ENCODE measurements at places on chromosomes 4 and X.

DNA sequence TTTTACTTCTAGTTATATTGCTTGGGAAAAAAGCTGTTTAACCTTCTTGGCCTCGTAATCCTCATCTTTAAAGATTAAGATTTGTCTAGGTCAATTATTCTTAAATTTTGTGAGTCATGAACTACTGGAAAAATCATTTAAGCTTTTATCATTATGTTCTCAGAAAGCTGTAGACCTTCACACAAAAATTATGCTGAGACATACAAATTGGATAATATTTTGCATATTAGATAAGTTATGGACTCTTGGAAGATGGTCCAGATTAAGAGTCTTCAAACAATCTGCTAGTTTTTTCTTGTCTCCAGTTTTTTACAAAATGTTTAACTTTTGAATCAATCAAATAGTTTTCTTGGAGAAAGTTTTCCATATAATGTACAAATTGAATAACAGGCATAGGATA lies 108.1 kb upstream of the NEIL3 start:
- DNase-seq = no peak

DNA sequence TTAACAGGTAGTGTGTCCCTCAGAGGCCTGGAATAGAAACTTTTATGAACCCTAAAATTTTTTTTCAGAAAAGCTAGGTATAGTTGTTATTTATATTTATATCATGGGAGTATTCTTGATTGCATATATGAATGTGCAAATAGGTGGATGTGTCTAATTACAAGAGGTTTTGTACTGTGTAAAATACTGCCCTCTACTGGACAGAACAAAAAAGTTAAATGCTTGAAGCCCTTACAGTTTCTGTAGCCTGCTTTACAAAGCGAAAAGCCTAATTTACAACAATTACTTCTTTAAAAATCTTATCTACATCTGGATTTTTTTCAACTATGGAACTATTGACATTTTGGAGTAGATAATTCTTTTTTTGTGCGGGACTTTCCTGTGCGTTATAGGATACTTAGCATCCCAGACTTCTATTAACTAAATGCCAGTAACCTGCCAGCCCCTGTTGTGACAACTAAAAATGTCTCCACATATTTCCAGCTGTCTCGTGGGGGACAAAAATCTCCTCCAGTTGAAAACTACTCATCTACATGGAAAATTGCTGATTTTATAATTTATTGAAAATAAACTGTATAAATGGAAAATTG lies 35.1 kb downstream of the ENPEP start:
- DNase-seq = no peak

DNA sequence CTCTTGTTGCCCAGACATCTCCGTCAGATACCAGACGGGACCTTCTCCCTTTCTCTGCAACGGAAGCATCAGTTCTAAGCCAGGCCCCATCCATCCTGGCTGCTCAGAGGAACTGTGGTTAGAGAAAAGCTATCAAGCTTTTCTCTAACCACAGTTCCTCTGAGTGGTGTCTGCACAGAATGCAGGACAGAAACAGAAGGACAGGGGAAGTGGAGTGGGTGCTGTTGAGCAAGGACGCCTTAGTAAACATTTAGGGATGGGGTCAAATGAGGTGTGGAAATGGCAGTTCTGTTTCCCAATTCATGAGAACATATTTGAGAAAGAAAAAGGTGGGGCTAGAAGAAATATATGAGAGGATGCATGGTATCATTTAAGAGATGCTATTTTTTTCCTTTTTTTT lies 283.8 kb downstream of the CRLF2 start:
- DNase-seq = no peak

- DNase-seq = no peak
Measured at GRCh38 chrX:148380107-148380506, 120.3 kb upstream of the AFF2 start.
